ENCODE measurements at places on chromosomes 2 and 18. TPM values are rescaled to one million over a fixed set of nuclear protein-coding genes. Genes with fewer than 3 reads are reported as not detected.

Gene TNFRSF11A
- 7.2 TPM for total RNA-seq

Gene CAPN14
- total RNA-seq = 0.14 TPM

Gene ORC4
- total RNA-seq = 36.4 TPM

Gene SP140
- 2.3 TPM for total RNA-seq

Gene KCNJ3
- total RNA-seq = 3.3 TPM

Gene SIGLEC15
- total RNA-seq = 0.90 TPM

Gene ABCB11
- total RNA-seq = 0.09 TPM

Gene ADD2
- 5.2 TPM for total RNA-seq

Gene CIB4
- total RNA-seq = not detected

Gene CELF4
- total RNA-seq = not detected

Gene SNORC
- 0.79 TPM for total RNA-seq

Gene CCDC121
- 3.3 TPM for total RNA-seq

Gene NGEF
- 5.3 TPM for total RNA-seq

Gene PARD6G
- total RNA-seq = 5.1 TPM

Gene AQP12B
- total RNA-seq = 0.19 TPM

Gene ITSN2
- total RNA-seq = 77.0 TPM

Gene ABCB6
- total RNA-seq = 24.2 TPM

Gene ALPI
- not detected for total RNA-seq

Gene PFN4
- total RNA-seq = 0.67 TPM

Gene FLACC1
- total RNA-seq = 4.3 TPM

Gene RIT2
- total RNA-seq = not detected

Gene COQ10B
- 29.5 TPM for total RNA-seq

All from posterior vena cava (tissue), 2 donors.